ENCODE measurements at places on chromosomes 16 and 17. TPM values are rescaled to one million over a fixed set of nuclear protein-coding genes. Genes with fewer than 3 reads are reported as not detected.

DNA sequence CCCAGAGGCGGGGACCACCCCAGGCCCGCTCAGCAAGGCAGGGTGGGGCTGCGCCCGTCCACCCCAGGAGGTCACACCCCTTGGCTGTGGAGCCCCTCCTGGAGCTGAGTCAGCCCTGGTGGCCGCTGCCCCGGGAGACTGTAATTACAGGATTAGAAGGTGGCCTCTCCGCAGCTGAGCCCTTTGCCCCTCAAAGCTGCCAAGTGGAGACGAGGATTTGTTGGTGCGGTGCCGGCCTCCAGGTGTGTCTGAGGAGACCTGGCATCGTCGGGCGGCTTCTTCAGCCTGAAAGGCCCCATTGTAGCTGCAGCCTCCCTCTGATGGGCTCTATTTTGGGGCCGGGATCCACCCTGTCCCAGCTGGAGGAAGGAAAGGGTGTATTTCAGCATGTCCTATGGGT is 22.7 kb upstream of the SPNS2 start:
- no peak for DNase-seq

GRCh38 chr17:43822570-43823190 is 10.3 kb downstream of the MPP3 start:
- DNase-seq = no peak

DNA sequence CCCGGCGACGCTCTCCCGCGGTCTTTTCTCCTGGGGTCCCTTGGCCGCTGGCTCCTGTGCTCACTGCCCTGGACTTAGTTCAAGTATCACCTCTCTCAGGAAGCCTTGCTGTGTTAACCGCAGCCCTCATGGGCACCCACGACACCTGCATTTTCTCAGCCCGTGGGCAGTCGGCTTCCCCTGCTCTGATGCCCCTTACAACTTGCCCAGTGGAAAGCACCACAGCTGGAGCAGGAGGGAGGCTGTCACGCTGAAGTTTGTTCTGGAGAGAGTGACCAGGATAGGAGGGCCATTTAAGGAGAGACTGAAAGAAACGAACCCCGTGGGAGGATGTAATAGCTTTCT is 395 bp downstream of the STXBP4 start:
- no peak for DNase-seq

The TNRC6A gene
- 60.9 TPM for total RNA-seq

DNA sequence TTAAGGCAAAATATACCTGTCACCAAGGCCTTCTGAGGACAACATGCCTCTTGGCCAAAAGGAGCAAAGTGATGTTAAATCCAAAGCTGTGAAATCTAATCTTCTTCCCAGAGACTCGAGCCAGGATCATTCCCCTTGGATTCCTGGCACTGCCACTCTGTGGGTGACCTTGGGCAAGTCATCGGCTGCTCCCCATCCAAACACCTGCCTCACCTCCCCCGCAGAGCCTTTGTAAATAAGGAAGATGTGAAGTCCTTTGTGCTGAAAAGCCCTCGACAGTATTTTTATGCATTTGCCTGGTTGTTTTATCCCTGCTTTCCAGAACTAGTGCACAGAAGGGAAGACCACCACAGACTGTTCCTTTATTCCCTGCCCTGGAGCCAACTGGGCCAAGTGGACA is 5.4 kb upstream of the CEP295NL start:
- no peak for DNase-seq

DNA sequence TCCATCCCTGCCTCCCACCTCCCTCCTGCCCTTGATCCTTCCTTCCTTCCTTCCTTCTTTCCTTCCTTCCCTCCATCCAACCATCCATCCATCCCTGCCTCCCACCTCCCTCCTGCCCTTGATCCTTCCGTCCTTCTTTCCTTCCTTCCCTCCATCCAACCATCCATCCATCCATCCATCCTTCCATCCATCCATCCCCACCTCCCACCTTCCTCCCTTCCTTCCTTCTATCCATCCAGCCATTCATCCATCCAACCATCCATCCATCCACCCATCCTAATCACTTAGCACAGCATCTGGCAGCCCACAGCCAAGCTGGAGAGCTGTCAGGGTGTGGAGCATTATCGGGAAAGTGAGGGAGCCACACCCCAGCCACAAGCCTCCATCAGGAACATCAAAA is 54.5 kb downstream of the TK2 start:
- DNase-seq = no peak

The CCDC102A gene
- total RNA-seq = 17.5 TPM
